NCI-H1417 (cell line): ENCODE measurements at places on chromosomes 12 and 14.

GRCh38 chr12:108825201-108825950 lies 32.0 kb downstream of the SSH1 start:
- peak; percentile 29 for DNase-seq

- DNase-seq: no peak
Observed at GRCh38 chr12:32939801-32940200, 43.2 kb upstream of the PKP2 start.

- DNase-seq: peak; percentile 30
Observed at GRCh38 chr14:75022655-75023054, 19.9 kb downstream of the EIF2B2 start.

GRCh38 chr12:68667291-68667690 lies 19.5 kb upstream of the NUP107 start:
- DNase-seq: no peak

GRCh38 chr14:61668282-61668681 lies 27.0 kb upstream of the HIF1A start:
- DNase-seq: no peak

DNA sequence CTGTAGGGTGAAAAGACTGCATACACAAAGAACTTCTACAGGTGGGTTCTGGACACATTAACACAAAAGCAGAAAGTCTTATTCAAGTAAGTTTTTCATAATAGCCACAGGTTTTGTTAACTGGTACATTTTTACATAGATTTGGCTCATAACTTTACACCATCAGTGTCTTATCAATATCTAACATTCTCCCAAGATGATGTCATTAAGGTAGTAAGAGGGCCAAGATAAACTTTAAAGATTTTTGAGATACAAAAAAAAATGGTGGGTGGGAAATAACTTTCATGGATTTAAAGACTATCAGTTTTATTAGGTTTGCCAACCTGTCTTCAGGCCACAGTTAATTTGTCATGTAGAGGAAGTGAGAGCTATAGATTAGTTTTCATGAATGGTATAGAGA lies 1.7 kb downstream of the SUPT16H start:
- no peak for DNase-seq

GRCh38 chr12:8677362-8677761 lies 14.7 kb upstream of the MFAP5 start:
- DNase-seq: no peak
